ENCODE measurements at places on chromosomes 6 and 20. TPM values are rescaled to one million over a fixed set of nuclear protein-coding genes. Genes with fewer than 3 reads are reported as not detected.

DNA sequence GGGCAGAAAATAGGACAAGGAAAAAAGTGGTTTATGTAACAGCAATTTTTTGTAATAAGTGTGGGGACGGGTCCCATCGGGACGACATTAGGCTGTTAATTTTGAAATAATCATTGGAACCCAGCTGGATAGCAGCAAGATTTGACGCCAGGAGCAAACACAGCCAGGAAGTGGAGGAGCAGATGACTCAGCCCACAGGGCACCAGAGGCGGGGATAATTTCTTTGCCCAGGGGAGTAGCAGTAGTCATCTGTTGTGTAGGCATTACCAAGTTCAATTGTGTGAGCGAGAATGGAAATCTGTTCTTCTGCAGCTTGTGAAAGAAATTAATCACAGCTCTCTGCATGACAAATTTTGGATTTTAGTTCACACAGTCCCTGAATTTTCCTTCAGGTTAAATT, 22.6 kb upstream of the RIN2 start:
- DNase-seq: peak; percentile 73

Gene BNIP5
- total RNA-seq: 7.4 TPM

Gene EFCAB8
- total RNA-seq: 0.20 TPM

DNA sequence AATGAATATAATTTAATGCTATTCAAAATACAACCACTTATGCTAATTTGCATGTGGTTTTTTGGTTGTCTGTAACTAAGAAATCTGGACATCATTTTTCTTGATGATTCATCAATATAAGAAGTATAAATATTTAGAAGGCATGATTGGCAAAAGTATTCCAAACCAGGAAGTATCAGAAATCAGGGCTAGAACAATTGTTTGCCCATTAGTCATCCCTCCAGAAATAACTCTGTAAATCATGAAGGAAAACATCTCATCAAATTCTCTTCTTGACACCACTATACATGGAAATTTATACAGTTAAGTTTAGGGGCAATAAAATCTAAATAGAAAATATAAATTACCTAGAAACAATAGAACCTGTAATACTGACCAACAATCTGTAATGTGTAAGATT, 554.7 kb upstream of the HS3ST5 start:
- DNase-seq: no peak

DNA sequence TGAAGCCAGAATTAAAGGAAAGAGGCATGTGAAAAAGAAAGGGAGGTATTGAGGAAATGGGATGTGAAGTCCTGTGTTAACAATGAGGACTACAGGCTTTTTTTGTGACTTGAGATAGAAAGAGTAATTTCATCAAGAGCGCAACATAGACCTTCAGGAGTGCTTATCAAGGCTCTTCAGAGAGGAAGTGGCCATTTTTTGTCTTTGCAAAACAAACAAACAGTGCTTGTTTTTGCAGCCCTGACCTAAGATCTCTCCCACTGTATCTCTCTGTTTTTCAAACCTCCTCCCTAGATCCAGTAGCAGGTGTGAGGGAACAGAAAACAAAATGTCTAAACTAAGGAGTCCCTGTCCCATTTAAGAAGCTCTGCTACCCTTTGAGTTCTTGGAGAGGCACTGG, 710.3 kb upstream of the MARCKS start:
- DNase-seq: no peak

Gene ARMH2
- total RNA-seq: not detected

Gene CTCFL
- 0.17 TPM for total RNA-seq

- DNase-seq: no peak
Observed at GRCh38 chr6:167973148-167973885, 24.2 kb upstream of the KIF25 start.

DNA sequence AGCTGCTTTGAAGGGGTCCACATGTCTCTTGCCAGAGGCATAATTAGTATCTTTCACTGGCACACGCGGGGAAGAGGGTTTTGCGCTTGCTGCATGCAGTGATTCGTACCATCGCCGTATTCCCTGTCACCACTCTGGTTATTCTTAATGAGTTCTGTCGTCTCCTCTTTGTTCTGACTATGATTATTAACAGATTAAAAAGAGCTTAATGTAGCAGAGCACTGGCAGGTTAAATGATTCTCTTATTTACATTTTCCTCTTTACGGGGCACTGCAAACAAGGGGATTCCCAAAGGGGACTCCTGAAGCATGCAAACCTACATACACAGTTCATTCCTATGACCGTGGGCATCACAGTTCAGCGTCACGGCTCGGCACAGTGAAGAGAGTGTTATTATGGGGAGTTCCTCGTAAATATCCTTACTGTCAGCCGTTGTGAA, 204.8 kb downstream of the DTNBP1 start:
- no peak for DNase-seq

Gene SIM1
- not detected for total RNA-seq

GRCh38 chr6:134666125-134666524, 283.8 kb downstream of the ALDH8A1 start:
- DNase-seq: no peak

- DNase-seq: no peak
Observed at GRCh38 chr6:28353356-28353755, 3.6 kb downstream of the ZKSCAN3 start.

DNA sequence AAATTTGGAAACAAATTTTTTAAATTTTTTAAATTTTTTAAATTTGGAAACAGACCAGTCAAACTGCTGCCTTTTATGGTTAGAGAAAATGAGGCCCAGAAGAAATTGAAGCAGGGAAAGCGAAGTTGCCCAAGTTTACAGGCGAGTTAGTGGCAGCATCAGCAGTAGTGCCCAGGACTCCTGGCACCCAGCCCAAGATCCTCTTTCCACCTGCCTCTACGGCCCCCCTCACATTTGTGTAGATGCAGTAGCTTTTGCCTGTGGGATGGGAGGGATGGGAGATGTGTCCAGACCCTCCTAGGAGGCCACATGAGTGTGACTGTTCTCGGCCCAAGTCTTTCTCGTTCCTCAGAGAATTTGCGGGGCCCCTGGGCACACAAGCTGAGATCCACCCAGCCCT, 49.8 kb downstream of the HNF4A start:
- DNase-seq: no peak

DNA sequence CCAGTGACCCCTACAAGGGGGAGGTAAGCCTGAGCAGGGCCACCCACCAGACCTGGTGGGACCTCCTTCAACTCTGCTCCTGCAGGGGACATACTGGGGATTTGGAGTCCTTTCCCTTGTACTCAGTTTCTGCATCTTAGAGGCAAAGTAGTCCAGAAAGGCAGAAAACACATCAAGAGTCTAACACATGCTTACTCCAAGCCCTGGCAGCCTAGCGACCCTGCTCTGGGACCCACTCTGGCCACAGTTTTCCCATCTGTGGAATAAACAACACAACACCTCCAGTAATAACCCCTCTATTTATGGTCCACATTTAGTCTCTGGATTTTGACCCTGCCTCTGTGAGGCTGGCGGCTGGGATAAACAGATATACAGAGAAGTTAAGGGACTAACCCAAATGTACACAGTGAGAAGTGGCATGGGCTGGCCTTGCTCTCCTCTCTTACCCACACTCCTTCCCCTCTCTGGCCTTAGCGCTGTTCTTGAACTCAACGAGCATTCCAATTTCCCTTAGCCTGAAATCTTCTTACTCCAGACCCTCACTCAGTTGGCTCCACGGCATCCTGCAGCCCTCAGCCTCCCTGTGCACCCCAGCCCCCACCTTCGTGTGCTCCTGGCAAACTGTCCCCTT, 16.1 kb upstream of the TLDC2 start:
- no peak for DNase-seq

- DNase-seq: no peak
Observed at GRCh38 chr6:107434812-107435211, 24.6 kb downstream of the PDSS2 start.

- no peak for DNase-seq
Observed at GRCh38 chr6:67544851-67545452, 1090.1 kb upstream of the ADGRB3 start.
